Thymus (tissue), 14 donors: ENCODE measurements at places on chromosomes 5 and 9. TPM values are rescaled to one million over a fixed set of nuclear protein-coding genes. Genes with fewer than 3 reads are reported as not detected.

DNA sequence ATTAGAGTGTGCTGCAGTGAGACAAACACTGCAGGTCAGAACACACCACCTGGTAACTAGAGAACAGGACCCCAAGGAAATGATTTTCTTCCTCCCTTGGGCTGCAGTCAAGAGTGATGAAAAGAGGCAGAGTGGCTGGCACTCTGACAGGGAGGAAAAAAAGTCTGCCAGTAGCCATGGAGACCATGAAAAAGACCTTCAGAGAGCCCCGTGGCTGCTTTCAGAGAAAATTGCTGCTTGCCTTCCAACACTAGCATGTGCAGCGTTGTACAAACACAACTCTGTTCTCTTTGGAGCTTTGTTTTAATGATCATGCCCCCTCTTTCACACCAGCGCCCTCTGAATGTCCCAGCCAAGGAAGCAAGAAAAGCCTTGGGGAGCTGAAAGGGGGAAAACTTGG lies 68.8 kb downstream of the ANKRD55 start:
- peak; percentile 55 for DNase-seq

- DNase-seq = no peak
These were observed 18.7 kb downstream of the ANXA1 start for GRCh38 chr9:73170185-73170957.

SAXO1 gene
- 0.09 TPM for total RNA-seq

C5orf22 gene
- 13.9 TPM for total RNA-seq

SH2D3C gene
- 18.2 TPM for total RNA-seq

GRCh38 chr9:22379272-22379671 lies 67.4 kb upstream of the DMRTA1 start:
- DNase-seq = no peak

- DNase-seq = no peak
These were observed 273.9 kb downstream of the GADD45G start for GRCh38 chr9:89878687-89879086.

BNC2 gene
- 3.9 TPM for total RNA-seq

IL5 gene
- total RNA-seq = not detected

DNA sequence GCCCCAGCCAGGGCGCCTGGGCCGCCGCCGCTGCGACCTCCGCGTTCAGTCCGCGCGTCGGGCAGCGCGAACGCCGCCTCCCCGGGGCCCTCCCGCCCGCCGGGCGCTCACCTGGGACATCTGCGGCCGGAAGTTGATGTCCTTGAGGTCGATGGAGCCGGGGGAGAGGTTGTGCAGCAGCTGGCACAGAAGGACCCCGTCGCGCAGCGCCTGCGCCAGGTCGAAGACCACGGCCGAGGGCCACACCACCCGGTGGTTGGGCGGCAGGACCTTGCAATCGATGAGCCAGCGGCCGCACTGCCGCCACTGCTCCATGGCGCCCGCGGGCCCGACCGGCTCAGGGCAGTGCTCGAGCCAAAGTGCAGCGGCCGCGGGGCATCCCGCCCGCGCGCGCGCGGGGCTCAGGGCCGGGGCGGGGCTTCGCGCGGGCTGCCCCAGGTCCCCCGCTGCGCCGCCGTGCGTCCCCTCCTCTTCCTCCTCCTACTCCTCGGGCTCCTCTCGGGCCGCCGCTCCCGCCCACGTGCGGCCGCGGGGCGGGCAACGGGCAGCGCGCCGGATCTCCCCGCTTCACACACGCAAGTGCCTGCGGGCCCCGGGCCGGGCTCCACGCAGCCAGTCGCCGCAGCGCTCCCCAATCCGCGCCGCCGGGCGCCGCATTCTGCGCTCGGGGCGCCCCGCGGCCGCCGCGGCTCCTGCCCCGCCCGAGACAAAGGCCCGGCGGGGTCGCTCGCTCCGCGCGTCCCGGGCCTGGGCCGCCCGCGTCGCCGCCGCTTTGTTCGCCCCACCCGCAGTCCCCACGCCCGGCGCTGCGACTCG lies at the start of gene VAV2:
Gene VAV2, minus strand, starts transcription at position 361 of the 816 bp plus-strand sequence. Its CDS starts 46 bp downstream, at position 315.
- DNase-seq = peak; percentile 40

- DNase-seq = no peak
These were observed 111.0 kb upstream of the VCAN start for GRCh38 chr5:83360573-83360972.

TPPP gene
- total RNA-seq = 0.24 TPM

RPL35 gene
- total RNA-seq = 2,926 TPM

DNA sequence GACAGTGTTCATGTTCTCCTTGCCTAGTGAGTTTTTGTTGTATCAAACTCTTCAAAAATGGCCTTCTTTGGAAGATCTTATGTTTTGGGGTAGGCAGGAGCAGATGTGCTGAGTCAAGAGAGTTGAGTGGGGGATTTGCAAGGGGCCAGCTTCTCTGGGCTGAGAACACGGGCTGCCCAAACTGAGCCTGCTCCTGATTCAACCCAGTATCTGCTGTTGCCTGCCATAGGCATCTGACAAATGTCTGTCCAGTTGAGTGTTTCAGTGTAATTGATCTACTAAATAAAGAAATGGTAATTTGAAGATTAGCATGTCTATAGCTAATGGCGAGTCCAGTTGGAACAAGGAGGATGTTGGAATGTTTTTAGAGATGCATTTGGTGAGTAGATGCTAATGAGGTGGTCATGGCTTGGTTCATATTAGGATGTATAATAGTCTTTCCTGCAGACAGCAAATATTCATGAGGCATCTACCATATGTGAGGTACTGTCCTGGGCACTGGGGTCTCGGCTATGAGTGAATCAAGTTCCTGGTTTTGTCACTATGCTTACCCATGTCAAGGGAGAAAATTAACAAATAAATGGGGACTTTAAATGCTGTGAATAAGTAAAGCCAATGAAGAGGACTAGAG lies 119.5 kb downstream of the ADCY2 start:
- DNase-seq = no peak

SLC6A19 gene
- 0.09 TPM for total RNA-seq

ARL14EPL gene
- total RNA-seq = not detected

DNA sequence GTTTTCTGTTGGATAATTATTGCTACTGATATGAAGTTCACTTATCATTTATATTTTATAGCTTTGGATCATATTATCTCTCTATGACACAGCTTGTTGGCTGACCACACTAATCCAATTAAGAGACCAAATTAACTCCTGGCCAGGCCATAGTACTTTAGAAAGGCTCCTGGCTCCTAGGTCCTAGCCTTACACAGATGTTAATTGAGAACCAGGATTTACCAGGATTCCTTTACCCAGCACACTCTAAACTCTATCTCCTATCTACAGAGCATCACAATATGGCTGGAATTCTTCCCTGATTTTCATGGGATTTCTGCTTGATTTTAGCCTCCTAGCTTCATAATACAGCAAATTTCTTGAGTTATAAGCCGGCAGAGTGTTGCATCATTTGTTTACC lies 80.3 kb downstream of the SLCO6A1 start:
- DNase-seq = no peak

- DNase-seq = no peak
These were observed 70.6 kb downstream of the DCP2 start for GRCh38 chr5:113047234-113047633.

GRCh38 chr9:38445154-38446043 lies 21.1 kb upstream of the IGFBPL1 start:
- DNase-seq = no peak

DNA sequence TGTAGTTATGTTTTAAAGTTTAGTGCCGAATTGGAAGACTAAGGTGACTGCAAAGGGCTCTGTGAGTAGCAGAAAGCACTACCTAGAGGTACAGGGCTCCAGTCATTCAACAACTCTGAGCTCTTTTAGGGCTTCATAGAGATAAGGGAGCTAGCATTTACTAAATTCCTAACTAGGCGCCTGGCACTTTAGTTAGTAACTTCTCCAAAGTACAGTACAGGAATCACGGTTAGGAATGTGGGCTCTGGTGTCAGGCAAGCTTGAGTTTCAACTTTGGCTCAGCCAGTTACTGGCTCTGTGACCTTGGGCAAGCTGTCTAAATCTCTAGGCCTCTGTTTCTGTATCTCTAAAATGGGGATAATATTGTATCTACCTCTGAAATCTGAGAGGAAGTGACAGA lies 115.3 kb downstream of the SLIT3 start:
- DNase-seq = no peak

DNA sequence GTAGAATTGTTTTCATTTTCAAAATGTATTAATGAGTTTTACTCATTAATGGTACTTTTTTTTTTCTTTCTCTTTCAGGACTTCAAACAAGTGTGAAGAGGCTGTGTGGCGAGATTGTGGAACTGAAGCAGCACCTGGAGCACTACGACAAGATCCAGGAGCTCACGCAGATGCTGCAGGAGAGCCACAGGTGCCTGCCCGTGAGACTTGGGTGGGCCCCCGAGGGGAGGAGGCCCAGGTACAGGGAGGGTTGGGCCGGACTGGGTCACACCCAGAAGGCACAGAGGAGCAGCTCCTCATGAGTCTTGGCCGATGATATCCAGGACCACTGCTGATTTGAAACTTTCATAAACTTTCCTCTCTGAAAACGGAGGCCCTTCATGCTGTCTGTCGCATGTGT lies 35.6 kb downstream of the CEP72 start:
- no peak for DNase-seq

WNK2 gene
- 12.5 TPM for total RNA-seq

ADAMTS13 gene
- total RNA-seq = 0.94 TPM

TMEM174 gene
- total RNA-seq = not detected

DNA sequence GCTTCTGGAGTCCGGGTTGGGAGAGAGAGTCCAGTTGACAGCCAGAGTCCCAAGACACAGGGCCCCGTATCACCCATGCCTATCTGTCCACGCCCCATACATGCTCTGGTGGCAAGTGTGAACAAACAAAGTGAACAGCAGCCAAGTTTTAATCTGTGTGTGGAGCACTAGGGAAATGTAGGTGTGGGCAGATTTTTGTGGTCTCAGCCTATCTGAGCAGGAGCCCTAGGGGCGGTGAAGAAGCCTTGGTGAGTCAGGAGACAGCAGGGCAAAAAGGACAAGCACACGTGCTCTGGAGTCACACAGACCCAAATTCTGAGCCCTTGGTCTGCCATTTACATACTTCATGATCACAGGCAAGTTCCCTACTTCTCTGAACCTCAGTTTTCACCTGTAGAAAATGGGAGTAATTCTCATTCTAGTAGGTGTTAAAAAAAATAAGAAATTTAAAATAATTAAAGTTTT lies 23.2 kb downstream of the EGR1 start:
- DNase-seq = no peak

DNA sequence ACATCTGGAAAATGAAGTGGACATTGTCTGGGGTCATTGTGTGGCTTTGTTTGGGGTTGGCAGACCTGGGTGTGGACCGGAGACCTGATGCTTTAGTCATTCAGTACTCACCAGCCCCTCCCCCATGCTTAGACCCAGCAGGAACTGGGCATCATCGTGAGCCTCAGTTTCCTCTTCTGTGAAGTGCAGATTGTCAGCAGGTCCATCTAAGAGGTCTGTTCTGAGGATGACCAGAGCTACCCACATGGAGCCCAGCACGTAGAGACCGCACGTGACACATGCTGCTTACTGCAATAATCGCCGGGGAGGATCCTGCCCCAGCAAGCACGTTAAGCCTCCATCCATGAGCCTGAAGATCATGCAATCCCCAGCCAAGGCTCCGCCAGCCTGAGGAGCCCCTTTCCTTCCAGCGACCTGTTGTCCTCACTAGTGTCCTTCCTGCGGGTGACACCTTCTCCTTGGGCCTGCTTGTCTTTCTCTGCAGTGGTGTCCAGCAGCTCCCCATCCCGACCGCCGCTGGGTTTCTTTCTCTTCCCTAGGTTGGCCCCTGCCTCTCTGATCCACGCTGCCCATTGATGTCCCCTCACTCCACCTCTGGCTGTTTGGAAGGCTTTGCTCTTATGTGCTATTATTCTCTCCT lies 26.7 kb upstream of the IRX4 start:
- no peak for DNase-seq

BARHL1 gene
- not detected for total RNA-seq

GRCh38 chr5:143593723-143594122 lies 190.2 kb upstream of the NR3C1 start:
- DNase-seq = no peak

C5orf46 gene
- total RNA-seq = 0.14 TPM

DNA sequence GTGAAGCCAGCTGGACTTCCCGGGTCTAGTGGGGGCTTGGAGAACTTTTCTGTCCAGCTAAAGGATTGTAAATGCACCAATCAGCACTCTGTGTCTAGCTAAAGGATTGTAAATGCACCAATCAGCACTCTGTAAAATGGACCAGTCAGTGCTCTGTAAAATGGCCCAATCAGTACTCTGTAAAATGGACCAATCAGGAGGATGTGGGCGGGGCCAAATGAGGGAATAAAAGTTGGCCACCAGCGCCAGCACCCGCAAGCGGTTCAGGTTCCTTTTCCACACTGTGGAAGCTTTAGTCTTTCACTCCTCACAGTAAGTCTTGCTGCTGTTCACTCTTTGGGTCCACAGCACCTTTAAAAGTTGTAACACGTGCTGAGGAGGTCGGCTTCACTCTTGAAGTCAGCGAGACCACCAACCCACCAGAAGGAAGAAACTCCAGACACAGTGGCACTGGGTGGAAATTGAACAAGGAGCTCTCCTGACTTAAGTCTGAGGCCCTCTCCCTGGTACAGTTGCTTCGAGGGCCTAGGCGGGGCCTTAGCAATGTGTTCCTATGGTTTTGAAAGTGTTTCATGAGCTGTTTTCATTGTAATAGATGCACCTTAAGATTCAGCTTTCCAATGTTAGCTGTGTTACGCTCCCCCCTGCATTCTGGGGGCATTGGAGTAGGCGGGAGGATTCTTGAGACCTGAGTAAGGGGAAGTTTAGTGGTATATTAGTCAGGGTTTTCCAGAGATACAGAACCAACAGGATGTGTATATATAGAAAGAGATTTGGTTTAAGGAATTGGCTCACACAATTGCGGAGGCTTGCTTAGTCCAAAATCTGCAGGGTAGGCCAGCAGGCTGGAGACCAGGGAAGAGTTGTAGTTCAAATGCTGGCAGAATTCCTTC lies 21.5 kb upstream of the MYO10 start:
- DNase-seq = no peak

TLX3 gene
- total RNA-seq = not detected

DNA sequence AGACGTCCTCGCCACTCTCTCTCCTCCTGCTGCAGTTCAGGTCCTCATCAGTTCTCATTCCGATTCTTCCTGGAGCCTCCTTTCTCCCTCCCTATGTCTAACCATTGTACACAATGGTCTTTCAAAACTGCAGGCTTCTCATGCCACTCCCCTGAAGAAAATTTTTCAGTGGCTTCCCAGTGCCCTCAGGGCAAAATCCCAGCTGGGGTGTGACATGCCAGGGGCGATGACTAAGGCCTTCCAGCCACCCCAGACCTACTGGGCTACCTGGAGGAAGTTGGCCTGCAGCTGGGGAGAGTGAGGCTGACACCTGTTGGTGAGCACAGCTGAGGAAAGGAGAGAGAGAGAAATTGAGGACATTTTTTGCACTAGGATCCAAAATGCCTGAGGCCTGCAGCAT lies 65.2 kb downstream of the SREK1 start:
- peak; percentile 16 for DNase-seq
